HS-27A (cell line): ENCODE measurements at places on chromosomes 3 and 15.

DNA sequence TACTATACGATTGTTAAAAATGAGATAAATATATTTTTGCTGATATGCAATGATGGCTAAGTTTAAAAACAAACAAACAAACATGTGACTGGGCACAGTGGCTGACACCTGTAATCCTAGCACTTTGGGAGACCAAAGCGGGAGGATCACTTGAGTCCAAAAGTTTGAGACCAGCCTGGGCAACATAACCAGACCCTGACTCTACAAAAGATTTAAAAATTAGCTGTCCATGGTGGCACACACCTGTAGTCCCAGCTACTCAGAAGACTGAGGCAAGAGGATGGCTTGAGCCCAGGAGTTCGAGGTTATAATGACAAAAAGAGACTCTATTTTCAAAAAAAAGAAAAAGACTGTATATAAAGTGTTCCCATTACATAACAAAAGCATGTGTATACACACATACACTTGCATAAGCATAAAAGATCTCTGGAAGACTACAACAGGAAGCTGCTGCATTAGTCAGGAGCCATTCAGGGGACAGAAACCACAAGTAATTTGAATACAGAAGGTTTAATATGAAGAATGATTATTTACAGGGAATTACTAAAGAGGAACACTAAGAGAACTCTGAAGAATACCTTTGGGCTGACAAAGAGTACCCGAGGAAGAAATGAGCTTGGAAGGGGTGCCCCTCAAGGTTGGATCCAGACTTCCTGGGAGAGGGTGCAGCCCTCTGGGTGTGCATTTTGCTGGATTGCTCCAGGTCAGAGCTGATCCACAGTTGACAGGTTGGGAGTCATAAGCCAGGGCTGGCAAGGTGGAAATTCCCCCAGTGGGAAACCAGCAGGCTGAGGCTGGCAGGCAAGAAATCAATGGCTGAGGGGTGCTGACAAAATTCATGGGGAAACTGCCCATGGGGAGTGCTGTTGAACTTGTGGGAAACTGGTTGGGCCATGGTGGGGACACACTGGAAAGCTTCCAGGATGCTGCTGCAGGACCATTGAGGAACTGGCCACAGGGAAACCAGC lies 9.3 kb upstream of the TM4SF18 start:
- DNase-seq, result no peak

DNA sequence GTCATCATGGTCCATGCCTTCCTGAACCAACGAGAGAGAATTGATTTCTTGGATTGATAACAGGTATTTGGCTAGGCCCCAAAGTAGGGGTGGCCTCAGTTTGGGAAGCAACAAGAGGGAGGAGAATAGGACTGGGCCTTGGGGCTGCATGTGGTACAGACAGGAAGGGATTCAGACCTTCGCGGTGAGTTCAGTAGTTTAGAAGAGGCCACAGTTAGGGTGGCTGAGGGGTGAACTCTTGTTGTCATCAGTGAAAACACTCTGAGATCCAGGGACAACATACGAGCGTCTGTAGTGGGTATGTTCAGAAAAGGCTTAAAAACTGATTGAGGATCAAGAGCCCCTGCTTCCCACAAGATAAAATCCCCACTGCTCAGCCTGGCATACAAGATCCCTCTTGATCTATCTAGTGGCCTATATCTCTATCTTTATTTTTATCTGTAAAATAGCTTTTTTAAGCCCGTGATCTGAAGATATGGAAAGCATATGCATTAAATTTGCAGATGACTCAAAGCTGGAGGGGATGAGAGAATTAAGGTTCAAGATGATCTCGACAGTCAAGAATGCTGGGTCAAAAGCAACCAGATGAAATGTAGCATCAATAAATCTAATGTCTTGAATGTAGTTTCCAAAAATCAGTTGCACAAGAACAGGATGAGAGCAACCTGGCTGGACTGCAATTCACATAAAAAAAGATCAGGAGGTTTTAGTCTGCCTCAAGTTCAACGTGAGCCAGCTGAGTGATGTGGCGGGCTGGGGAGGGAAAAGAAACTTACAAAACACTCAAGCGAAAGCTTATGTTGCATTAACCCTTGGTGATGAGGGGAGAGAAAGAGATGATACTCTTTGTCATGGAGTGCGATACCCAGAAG lies 221.1 kb upstream of the TLE3 start:
- DNase-seq, result no peak

DNA sequence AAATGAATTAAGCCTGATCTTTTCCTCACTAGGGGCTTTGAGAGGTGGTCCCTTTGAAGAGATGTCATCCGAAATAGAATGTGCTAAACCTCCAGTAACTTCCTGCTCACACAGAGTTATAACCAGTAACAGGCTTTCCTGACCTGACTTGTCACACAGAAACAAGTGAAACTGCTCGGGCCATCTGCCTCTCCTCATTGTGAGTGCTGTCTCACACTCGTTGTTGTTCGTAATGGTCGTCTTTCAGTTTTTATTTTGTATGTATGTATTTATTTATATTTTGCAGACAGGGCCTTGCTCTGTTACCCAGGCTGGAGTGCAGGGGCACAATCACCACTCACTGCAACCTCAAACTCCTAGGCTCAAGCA lies 24.0 kb downstream of the ACSBG1 start:
- no peak for DNase-seq

DNA sequence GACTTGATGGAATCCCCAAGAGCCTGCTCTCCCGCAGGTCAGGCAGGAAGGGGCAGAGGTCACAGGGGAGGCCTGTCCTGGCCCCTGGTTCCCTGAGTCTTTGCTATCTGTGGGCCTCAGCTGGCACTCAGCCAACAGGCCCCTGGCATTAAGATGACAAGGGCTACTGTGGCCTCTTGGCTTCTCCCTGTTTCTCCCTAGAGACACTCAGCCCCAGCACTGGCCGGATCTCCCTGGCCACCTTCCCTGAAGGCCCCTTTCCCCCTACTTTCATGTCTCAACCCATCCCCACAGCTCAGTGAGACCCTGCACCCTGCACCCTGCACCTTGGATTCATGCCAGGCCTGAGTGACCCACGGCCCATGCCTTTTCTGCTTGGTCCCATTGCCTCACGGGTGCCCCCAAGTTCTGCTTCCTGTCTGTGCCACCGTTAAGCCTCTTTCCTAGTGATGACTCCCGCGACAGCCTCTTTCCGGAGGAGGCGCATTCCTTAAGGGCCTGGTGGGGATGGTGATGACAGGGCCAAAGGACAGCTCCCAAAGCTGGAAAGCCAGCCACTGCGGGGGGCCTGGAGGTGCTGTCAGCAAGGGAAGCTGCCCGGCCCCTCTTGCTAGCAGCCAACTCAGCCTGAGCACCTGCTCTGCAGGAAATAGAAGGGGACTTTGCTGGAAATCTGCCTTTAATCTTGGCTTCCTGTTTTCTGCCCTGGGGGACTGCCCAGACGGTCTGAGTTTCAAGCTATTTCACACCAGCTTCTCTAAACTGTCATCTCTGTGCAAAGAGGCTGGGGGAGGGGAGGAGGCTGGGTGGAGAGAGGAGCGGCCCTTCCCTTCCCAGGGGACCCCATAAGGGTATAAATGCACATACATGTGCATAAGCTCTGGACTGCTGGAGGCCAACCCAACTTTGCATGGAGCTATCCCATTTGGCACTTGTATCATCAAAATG lies 4.8 kb upstream of the CSK start:
- no peak for DNase-seq

- no peak for DNase-seq
Measured at GRCh38 chr3:32398531-32398930, 6.9 kb downstream of the CMTM7 start.

DNA sequence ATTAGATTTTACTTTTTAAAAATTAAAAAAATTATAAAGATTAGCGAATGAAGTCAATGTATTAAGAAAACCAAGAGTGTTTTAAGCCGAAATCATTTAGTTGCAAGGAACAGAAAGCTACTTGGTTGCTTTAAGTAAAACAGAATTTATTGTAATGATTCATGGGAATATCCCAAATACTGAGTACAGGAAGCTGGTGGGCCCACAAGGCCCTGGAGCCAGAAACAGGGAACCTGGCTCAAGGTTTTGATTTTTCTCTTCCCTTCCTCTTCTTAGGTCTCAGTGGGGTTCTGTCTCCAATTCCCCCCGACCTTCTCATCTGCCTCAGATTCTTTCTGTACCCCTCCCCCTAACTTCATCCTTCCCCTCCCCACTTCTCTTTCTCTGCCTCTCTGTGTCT lies 229.0 kb downstream of the TLE3 start:
- no peak for DNase-seq

DNA sequence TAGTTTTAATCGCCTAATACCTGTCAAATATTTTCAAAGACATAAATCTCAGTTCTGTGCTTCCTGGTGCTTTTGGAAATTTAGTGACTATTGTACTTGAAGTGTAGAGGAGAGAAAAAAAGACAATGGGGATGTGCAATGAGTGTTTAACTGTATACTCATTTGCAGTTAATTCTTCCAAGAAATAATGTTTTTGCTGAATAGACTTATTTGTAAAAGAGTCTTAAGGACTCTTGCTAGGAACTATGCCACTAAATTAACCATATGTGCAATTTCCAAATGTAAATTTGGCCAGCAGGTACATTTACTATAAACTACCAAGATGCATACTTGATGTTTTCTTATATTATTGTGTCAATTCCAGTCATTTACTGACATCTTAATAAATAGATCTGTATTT lies 2.0 kb downstream of the CHMP2B start:
- DNase-seq, result no peak

GRCh38 chr3:184405075-184406030 lies 25.5 kb downstream of the CHRD start:
- DNase-seq, result no peak
